Lower leg skin (tissue), 4 donors: ENCODE measurements at places on chromosomes 5 and 9.

DNA sequence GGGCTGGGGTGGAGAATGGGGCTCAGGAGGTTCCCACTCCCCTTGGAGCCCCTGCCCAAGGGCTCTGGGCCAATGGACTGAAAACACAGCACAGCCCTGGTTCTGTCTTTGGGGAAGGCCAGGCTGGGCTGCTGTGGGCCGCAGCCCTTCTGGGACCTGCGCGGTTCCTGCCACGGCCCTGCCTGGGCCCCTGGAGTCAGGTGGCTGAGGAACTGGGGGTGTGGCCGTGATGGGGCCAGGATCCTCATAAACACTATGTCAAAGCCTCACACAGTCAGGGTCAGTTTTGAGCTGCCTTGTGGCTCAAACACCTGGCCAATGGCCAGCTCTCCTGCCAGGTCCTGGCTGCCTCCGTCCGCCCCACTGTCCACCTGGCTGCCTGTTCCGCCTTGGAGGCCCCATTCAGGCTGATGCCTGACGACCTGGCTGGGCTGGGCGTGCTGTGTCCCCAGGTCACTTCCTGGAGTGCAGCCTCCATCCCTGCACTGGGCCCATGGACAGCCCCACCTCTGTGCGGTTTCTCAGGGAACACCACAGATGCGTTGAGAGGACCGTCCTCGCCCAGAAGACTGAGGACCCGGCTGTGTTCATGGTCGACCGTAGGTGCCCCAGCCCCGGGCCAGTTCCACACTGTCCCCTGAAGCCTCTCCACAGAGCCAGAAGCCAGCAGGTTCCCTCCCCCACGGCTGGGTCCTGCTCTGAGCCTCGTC, 27.5 kb downstream of the PAEP start:
- no peak for DNase-seq

GRCh38 chr5:172733131-172733973, 37.6 kb downstream of the DUSP1 start:
- DNase-seq: peak; percentile 97

- DNase-seq: no peak
Observed at GRCh38 chr9:137978262-137978714, 100.7 kb downstream of the CACNA1B start.

DNA sequence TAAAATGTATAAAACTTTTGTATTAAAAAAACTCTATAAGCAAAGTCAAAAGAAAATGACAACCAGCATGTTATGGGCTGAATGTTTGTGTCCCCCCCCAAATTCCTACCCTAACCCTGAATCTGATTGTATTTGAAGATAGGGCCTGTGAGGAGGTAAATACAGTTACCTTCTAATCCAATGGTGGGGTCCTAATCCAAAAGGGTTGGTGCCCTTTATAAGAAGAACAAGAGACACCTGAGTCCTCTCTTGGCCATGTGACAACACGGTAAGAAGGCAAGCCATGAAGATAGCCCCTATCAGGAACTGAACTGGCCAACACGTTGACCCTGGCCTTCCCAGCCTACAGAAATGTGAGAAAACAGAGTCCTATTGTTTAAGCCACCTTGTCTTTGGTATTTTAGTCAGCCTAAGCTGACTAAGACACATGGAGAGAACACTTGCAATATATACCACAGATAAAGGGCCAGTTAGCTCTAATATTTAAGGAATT, 49.7 kb upstream of the AKNA start:
- no peak for DNase-seq

DNA sequence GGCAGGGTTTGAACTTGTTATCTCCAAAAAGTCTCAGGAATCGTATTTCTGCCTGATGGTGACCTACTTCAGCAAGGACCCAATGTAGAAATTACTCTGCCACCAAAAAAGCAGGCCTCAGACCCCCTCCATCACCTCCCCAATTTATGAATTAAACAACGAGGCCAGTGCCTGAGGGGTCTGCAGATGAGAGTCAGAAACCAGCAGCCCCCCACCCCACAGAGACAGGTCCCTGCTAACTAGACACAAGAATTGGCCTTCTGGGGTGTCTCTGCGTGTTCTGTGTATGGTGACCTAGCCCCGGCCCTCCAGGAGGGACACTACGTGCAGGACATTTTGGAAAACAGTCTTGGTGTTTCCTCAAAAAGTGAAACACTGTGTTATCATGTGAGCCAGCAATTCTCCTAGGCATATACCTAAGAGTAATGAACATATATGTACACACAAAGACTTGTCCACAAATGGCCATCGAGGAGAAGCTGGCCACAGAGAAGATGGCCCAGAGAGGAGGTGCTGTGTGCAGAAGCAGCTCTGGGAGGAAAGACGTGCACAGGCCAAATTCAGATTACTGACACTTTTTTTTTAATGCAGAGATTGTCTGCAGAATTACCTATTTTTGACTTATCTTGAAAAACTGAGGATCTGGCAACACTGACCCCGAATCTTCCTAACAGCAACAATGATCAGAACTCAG, 93.8 kb downstream of the ADAMTS2 start:
- no peak for DNase-seq

DNA sequence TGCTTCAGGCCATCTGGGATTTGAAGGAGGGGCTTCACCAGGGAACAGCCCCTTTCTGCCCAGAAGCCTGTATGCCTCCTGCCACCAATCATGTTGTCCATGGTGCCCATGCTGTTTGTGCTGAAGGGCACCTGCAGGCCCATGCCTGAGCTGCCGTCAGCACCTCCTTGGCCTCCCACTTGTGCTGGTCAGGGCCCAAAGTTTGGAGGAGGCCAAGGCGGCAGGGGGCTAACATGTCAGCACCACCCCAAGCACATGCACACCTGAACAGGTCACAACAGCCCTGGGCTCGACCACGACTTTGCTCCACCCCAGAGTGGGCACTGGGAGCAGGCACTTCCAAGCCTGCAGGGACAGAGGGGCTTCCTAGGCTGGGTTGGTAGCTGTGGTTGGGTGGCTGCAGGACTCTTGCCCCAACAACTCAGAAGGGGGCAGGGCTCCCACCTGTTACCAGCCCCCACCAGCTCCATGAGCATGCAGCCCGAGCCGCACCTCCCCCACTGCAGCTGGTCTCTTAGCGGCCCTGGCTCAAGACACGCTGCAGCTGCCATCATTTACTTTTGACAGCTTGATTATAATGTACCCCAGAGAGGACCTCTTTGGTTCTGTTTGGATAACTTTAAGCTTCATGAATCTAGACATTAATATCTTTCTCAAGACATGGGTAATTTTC, 19.8 kb upstream of the NFIL3 start:
- DNase-seq: no peak

DNA sequence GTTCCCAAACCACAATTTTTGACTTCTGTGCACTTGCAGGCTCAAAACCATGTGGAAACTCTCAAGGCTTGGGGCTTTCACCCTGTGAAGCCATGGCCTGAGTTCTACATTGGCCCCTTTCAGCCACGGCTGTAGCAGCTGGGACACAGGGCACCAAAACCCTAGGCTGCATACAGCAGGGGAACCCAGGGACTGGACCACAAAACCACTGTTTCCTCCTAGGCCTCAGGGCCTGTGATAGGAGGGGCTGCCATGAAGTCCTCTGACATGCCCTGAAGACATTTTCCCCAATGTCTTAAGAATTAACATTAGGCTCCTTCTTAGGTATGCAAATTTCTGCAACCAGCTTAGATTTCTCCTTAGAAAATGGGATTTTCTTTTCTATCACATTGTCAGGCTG, 312.1 kb upstream of the TUSC1 start:
- DNase-seq: no peak
